ENCODE measurements at places on chromosomes 2 and 18. TPM values are rescaled to one million over a fixed set of nuclear protein-coding genes. Genes with fewer than 3 reads are reported as not detected.

COL3A1 gene
- total RNA-seq: not detected

GRCh38 chr2:49105506-49105905 is 48.8 kb downstream of the FSHR start:
- DNase-seq: no peak

DSG1 gene
- not detected for total RNA-seq

GRCh38 chr2:178280244-178280852 is 86.0 kb downstream of the OSBPL6 start:
- no peak for DNase-seq

DNA sequence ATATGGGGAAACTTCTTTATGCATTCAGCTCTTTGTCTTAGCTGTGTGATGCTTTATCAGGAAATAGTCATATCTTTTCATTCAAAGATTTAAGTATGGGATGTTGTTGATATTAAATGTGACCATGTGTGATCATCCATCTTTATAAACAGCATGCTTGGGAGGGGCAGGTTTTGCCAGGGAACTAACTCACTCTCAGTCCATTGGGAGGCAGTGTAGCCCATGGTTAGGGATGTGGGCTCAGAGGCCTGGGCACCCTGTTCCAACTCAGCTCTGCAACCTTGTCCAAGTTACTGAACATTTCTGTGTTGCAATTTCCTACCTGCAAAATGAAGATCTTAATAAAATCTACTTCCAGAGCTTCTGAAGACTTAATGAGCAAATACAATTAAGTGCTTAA is 92.0 kb upstream of the BCL2L11 start:
- DNase-seq: no peak

GRCh38 chr18:28350821-28351220 is 173.9 kb upstream of the CDH2 start:
- no peak for DNase-seq

GRCh38 chr2:60633615-60634014 is 80.2 kb upstream of the BCL11A start:
- peak; percentile 65 for DNase-seq
